ENCODE measurements at places on chromosomes 11 and 22.

DNA sequence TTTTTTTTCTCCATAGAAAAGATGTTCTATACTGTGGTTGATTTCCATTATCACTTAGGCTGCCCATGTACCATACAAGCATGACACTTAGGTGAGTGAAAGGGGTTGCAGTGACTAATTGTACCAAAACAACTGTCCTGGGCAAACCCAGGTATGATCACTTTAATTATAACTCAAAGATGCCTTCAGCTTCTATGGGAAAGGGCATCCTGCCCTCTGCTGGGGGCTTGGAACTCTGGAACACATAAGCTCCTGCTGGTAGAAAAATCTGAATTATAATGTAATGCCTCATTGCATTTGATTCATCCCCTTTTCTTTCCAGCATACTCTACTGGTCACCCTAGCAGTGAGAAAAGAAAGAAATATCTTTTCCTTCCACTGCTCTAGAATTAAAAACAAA, 206.3 kb downstream of the DDX10 start:
- DNase-seq, result no peak

DNA sequence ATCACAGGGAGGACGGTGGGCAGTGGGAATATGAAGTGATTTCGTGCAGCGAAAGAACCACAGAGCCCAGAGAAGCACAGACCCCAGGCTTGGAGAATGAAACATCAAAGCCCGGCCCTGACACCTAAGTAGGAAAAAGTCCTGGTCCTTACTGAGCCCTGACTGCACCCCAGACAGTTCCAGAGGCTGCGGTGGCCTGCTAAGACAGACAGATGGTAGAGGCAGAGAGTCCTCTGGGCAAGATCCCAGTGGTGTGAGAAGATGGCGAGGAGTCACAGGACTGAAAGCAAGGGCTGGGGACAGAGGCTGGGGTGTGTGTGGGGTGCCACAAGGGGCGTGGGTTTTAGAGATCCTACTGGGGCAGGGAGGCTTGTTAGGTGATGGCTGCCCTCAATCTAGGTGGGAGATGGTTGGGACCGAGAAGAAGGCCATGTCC, 3.7 kb downstream of the CBX6 start:
- no peak for DNase-seq

GRCh38 chr11:46293641-46294103, 16.2 kb downstream of the CREB3L1 start:
- no peak for DNase-seq

- DNase-seq, result no peak
Measured at GRCh38 chr11:80009081-80009480, 568.3 kb upstream of the TENM4 start.

- DNase-seq, result no peak
Measured at GRCh38 chr11:114314096-114314495, 17.9 kb downstream of the NNMT start.

- no peak for DNase-seq
Measured at GRCh38 chr11:95429376-95429907, 198.4 kb upstream of the SESN3 start.

GRCh38 chr11:1773131-1773993, 9.6 kb upstream of the CTSD start:
- no peak for DNase-seq

DNA sequence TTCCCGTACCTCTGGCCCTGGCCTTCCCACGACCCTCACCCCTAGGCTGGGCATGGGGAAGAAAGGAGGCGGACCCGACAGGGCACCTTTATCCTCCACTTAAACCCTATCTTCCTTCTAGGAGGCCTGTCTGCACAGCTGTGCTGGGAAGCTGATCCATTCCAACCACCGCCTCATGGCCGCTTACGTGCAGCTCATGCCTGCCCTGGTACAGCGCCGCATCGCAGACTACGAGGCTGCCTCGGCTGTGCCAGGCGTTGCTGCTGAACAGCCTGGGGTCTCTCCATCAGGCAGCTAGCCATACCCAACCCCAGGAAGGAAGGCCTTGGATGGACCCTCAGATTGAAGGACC, 599 bp downstream of the TIMM10B start:
- DNase-seq, result no peak

- DNase-seq, result no peak
Measured at GRCh38 chr11:76642341-76642740, 28.2 kb downstream of the LRRC32 start.

DNA sequence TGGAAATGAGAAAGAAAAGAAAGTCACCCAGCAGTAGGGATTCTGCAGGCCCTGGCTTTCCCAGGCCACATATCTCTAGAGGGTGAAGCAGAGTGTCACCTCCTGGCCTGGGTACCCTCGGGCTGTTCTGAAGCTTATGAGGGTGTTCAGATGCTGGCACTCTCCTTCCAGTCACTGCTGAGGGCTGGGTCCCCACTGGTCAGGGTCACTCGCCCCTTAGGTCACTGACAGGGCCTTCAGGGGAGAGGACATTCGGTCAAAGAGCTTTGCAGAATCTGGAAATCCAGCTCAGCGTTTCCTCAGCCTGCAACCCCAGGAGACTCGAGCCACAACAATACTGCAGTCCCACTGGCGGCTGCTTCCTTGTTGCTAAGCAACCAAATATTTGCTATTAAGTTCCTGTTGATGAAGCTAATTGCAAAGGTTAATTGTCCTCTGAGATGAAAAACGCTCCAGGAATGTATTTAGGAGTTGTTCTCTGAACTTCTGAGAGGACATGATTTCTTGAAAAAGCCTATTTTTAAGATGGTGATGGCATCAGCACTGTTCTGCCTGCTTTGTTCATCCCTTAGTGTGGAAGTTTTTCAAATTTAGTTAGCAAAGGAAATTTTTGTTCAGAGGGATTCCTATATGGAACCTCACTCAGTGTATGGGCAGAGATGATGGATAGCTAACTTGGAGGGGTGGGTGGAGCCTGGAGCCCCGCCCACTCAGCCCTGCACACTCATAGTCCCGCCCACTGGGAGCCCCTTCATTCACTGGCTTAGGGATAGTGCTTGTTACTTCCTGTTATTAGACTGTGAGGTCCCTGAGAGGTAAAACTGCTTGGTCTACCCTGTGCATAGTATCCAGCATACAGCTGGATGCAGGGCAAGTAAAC, 109.2 kb downstream of the CSNK2A3 start:
- DNase-seq, result no peak

DNA sequence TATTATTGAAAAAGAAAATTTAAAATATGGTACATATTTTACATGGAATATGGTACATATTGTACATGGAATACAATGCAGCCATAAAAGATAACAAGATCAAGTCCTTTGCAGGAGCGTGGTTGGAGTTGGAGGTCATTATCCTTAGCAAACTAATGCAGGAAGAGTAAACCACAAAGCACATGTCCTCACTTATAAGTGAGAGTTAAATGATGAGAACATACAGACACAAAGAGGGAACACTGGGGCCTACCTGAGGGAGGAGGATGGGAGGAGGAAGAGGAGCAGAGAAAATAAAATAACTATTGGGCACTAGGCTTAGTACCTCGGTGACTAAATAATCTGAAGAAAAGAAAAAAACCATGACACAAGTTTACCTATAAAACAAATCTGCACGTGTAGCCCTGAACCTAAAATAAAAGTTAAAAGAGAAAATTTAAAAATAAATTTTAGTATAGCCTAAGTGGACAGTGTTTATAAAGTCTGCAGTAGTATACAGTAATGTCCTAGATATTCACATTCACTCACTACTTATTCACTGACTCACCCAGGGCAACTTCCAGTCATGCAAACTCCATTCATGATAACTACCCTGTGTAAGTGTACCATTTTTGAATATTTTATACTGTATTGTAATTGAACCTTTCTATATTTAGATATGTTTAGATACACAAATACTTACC, 204.4 kb downstream of the FAM76B start:
- DNase-seq, result no peak

- DNase-seq, result no peak
Measured at GRCh38 chr11:40360206-40360798, 1099.2 kb downstream of the LRRC4C start.

GRCh38 chr22:17120711-17121232, 388 bp downstream of the TMEM121B start:
- DNase-seq, result no peak

DNA sequence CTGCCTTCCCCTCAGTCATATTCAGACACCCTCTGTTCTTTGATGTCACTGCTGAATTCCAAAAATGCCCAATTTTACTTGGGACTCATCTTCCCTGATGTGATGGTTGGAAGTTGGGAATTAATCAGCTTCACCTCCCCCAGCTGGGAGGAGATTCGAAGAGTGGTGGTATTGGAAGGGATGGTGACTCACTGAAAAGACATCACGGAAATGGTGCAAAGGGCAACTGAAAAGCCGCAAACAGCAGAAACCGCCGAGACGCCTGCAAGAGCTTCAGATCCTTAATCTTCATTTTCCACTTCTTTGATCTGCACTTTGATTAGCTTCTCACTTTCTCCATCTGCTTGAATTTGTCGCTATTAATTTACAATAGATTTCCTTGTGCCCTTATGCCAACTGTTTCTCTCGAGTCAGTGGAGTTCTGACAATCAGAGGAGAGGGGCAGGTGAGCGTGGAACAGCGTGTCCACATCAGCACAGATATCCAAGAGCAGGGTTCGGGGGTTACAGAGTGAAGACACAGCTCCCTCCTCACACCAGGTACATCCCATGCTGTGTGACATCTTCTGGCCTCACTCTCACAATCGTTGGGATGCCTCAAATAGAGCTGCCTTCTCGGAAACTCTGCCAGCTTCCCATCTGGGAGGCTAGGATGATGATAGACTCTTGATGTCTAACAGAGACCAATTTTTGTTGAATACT, 325.4 kb downstream of the BRD1 start:
- no peak for DNase-seq

GRCh38 chr11:95308512-95309035, 77.6 kb upstream of the SESN3 start:
- DNase-seq, result no peak

DNA sequence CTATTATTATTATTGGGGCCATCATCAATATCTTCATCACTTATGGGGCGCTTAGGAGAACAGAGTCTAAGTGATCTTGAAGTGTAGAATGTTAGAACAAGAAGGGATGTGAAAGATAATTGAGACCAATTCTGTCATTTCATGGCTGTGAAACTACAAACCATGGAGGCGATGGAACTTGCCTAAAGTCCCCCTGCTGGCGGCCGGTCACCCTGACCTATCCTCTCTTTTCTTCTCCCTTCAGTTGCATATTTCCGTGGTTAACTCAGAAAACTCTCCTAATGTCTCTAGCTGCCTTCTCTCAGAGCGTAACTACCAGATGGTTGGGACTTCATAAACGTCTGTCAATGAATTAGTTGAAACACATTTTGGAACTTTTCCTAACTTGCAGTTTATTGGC, 6.6 kb upstream of the OR4B1 start:
- DNase-seq, result no peak

GRCh38 chr22:45261407-45262088, 20.9 kb upstream of the KIAA0930 start:
- no peak for DNase-seq

GRCh38 chr11:24233041-24233440, 263.8 kb upstream of the LUZP2 start:
- DNase-seq, result no peak

- DNase-seq, result no peak
Measured at GRCh38 chr11:124658986-124659385, 14.6 kb downstream of the SIAE start.

DNA sequence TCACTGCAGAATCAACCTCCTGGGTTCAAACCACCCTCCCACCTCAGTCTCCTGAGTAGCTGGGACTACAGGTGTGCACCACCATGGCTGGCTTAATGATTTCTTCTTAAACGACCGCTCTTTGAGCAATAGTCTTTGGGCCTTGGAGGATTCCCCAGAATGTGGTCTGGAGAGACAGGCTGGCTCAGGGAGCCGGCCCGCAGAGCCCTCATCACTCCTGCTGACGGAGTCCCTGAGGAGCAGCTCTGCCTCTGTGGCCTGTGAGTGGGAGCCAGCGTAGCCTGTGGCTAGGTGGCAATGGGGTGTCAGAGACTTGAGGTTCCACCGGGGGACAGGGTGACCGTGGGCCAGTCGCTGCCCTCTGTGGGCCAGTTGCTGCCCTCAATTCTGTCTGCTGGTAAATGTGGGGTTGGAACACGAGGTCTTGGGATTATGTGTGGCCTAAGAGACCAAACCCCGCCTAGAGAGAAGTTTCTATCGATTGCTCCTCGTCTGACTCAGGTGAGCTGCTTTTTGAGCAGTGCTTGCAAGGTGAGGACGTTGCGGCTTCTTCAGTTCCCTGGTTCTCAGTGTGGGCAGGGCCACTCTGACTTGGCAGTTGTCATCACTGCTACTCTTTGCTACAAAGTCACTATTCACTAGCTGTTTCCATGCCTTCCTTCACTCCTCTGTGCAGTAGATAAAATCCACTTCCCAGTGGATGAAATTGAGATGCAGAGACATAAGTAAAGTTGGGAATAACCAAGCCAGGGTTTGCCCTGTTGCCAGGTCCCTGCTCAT, 124.8 kb upstream of the NECTIN1 start:
- DNase-seq, result no peak

DNA sequence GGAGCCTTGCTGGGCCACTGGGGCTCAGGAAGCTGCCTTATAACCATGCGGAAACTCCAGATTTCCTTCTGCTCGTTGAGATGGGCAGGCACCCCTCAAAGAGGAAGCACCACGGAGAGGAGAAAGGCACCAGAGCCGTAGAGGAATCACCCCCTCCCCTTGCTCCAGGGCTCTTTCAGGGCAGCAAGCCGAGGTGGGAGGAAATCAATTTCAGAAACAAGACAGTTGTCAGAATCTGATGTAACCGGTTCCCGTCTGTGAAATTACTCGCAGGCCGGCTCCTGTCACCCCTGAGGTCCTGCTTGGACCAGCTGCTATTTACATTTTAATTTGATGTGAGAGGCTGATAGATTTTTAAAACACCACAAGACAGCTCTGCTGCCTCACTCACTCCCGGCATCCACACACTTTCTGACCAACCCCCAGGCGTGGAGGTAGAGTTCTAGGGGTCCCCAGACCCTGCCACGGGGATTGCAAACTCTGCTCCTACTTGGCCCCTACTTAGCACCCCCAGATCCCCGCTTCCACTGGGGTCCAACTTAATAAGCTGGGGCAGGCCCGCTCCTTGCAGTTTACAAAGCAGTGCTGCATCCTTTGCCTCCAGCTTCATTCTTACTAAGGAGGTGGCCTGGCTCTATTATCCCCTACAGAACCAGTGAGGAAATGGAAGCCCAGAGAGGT, 162.5 kb downstream of the CEP164 start:
- DNase-seq, result no peak

GRCh38 chr11:118058311-118059245, 18.3 kb upstream of the TMPRSS4 start:
- no peak for DNase-seq

- DNase-seq, result peak; percentile 59
Measured at GRCh38 chr11:65213322-65214211, 31.8 kb downstream of the CAPN1 start.

DNA sequence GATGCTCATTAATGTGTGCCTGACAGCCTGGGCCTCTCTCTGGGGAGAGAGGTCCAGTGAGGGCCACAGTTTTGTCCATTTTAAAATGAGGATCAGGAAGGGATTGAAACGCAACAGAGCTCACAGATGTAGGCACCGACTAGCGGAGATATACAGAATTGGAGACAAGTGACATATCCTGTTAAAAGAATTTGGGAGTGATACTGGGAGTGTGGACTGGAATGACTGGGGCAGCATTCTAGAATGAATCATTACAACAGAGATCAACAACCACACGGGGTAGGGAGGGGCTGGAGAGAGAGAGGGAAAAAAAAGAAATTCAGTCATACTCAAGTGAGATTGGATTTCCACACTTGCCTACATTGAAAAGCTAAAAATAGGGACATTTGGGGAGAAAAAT, 2.5 kb upstream of the NCAM1 start:
- DNase-seq, result no peak
